ENCODE measurements at places on chromosomes 2 and 18.

DNA sequence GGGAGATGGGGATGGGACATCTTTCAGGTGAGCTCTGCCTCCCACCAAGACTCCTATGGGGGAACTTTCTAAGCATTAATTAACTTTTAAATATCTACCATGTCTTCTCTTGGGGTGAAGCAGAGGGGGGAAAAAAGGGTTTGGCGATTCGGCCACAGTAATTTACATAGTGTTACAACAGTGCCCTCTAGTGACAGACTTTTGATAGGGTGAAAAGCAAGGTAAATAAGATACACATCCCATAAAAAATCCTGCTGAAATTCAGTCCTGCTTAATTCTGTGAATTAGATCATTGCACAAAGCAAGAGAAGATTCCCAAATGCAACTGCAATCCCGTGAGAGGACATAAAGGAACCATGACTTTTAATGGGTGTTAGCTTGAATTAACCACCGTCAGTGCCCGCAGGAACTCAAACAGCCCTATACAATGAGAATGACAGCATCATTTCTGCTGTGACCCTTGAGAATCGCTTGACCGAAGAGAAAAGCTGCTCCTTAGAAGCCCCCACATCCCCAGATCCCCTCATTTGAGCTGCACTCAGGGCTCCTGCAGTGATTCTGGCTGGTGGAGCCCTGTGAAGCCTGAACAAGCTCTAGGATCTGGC is 32.8 kb downstream of the FAM124B start:
- no peak overlapping the region for H3K27ac ChIP-seq
- H3K4me1 ChIP-seq: no peaks in the 10 kb centered on the region
- H3K4me3 ChIP-seq: no peak overlapping the region
- no peaks in the 10 kb centered on the region for H3K36me3 ChIP-seq
- DNase-seq: peak; percentile 59
- H3K27me3 ChIP-seq: peaks cover 8% of the 10 kb centered on the region

GRCh38 chr2:143139835-143140393 is 10.7 kb downstream of the ARHGAP15 start:
- H3K36me3 ChIP-seq: no peaks in the 10 kb centered on the region
- DNase-seq: no peak

- no peak overlapping the region for H3K4me3 ChIP-seq
- DNase-seq: no peak
- H3K27me3 ChIP-seq: no peaks in the 10 kb centered on the region
- H3K4me1 ChIP-seq: no peaks in the 10 kb centered on the region
- H3K36me3 ChIP-seq: no peaks in the 10 kb centered on the region
- H3K27ac ChIP-seq: no peak overlapping the region
Measured at GRCh38 chr2:130791617-130791939, 36.2 kb downstream of the AMER3 start.

- H3K27me3 ChIP-seq: no peaks in the 10 kb centered on the region
- no peaks in the 10 kb centered on the region for H3K36me3 ChIP-seq
- no peak overlapping the region for H3K27ac ChIP-seq
Measured at GRCh38 chr18:53408271-53408670, 816.2 kb downstream of the MBD2 start.

DNA sequence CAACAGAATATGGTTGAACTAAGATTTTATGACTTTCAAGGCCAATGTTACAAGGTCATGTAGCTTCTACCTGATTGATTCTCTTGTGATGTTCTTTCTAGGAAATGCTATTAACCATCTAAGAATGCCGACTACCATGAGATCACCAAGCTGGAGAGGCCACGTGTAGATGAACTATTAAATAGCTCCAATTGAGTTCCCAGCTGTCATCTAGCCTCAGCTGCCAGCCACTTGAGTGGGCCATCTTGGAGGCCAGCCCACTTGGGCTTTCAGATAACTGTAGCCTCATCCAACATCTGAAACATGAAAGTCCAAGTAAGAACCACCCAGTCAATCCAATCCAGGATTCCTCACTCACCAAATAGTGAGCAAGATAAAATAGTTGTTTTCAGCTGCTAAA is 376.9 kb upstream of the TMEFF2 start:
- no peaks in the 10 kb centered on the region for H3K27me3 ChIP-seq
- H3K4me1 ChIP-seq: no peaks in the 10 kb centered on the region
- DNase-seq: no peak
- no peaks in the 10 kb centered on the region for H3K36me3 ChIP-seq
- H3K4me3 ChIP-seq: no peak overlapping the region

- no peaks in the 10 kb centered on the region for H3K4me1 ChIP-seq
- no peaks in the 10 kb centered on the region for H3K36me3 ChIP-seq
- no peaks in the 10 kb centered on the region for H3K27me3 ChIP-seq
- no peak for DNase-seq
- H3K4me3 ChIP-seq: no peak overlapping the region
- no peak overlapping the region for H3K27ac ChIP-seq
Measured at GRCh38 chr18:71743634-71744033, 800.5 kb downstream of the CBLN2 start.

DNA sequence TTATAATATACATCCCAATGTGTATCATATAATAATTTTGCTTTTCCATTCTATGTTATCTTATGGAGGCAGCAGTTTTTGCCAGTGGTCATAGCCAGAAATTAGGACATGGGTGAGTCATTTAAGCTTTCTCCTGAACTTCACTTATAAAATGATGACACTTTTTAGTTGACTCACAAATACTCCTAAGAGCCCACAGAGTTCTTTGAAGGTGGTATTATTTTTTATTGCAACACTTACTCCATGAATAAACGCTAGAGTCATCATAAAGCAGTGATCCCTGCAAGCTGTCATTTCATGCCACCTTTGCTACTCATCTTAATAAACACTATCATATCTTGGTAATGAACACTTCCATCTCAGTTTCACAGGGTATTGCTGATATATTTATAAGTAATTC is 69.9 kb upstream of the MAPRE2 start:
- H3K4me1 ChIP-seq: no peaks in the 10 kb centered on the region
- peak; percentile 70 for DNase-seq
- H3K27me3 ChIP-seq: peaks cover 18% of the 10 kb centered on the region
- no peak overlapping the region for H3K4me3 ChIP-seq
- no peak overlapping the region for H3K27ac ChIP-seq

- peaks cover 7% of the 10 kb centered on the region for H3K4me1 ChIP-seq
- no peaks in the 10 kb centered on the region for H3K36me3 ChIP-seq
- H3K27me3 ChIP-seq: peaks cover 47% of the 10 kb centered on the region
- no peak for DNase-seq
- no peak overlapping the region for H3K4me3 ChIP-seq
Measured at GRCh38 chr2:126771501-126772195, 115.7 kb downstream of the GYPC start.

DNA sequence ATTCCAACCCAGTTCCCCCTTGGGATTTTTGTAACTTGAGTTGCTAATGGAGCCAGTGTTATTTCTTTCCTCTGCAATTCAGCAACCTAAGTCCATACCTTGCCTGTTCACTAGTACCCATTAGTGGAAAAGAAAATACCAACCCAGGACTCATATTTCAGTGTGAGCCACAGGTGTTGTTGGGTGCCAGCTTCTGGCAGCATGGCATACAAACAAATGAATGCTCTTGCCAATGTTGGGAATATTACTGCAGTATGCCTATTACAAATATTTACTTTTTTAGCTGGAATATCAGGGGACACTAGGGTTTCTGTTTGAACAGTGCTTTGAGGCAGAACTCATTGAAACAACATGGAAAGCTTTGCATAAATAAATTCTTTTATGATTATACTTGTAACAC is 130.2 kb downstream of the NCKAP5 start:
- no peak for DNase-seq
- H3K4me3 ChIP-seq: no peak overlapping the region
- H3K27ac ChIP-seq: no peak overlapping the region
- no peaks in the 10 kb centered on the region for H3K27me3 ChIP-seq

DNA sequence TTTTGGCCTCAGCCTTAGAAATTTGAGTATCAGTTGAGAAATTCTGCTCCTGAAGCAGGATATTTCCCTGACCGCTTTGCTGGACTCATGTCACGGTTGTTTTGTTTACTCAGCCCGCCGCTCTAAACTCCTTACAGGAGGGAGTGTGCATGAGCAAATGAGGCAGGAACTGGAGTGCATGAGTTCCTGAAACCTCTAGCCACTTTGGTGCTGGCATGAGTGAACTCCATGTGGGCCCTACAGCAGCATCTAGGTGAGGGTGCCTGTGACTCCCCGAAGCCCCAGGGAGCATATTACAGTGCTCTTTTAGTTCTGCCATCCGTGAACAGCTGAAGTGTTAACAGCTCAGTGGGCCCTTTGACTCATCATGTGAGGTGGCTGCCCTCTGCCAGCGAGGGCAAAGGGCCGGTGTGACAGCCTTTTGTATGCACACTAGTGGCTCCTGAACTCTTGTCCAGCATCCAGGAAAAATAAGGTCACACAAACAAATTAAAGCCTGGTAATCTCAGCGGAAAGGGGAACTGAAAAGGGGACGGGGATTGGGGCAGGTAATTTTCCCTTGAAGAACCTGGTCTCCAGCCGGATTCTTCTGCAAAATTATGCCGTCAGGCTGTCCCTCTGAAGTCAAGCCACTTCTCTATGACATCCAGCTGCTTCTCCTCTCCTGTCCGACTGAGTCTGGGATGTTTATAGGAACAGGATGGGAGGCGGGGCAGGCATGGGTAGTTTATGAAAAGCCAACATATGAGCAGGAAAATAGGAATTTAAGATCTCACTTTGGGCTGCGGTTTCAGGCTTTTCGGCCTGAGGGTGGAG is 1668.7 kb downstream of the SUCLG1 start:
- no peak overlapping the region for H3K4me3 ChIP-seq
- peaks cover 6% of the 10 kb centered on the region for H3K4me1 ChIP-seq
- no peaks in the 10 kb centered on the region for H3K36me3 ChIP-seq
- H3K27ac ChIP-seq: peak overlapping the region; percentile 68
- peak; percentile 71 for DNase-seq

Measured in mesenchymal stem cell (in vitro differentiated cells and primary cell).